Left lung (tissue), 14 donors: ENCODE measurements at places on chromosomes 11 and 22. TPM values are rescaled to one million over a fixed set of nuclear protein-coding genes. Genes with fewer than 3 reads are reported as not detected.

DNA sequence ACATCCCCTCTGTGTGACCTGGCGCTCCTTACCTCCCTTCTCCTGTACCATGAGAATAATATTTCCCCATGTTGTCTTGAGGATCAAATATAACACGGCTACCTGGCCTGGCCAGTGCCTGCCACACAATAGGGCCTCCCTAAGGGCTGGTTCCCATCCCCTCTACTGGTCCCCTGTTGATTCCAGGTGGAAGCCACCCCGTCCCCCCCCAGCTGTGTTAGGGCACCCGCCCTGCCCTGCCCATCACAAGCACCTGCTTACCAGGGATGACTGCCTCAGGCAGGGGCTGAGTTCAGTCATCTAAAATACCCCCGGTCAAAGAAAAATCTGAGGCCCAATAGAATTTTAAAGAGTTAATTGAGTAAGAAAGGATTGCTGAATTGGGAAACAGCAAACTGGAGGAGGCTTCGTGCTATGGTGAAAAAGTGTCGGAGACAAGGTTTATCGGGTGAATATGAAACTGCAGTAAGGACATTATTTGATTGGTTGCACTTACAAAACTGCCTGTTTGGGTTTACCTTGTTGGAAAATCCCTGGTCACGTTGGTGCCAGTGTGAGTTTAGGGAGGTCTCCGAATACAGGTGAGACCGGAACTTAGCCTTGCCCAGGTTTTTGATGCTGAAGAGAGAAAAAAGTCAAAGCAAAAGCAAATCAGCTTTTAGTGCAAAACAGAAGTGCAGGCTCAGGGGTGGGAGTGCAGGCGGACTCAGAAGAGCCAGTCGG is 5.2 kb downstream of the APOL1 start:
- peak overlapping the region; percentile 54 for H3K27ac ChIP-seq
- no peaks in the 10 kb centered on the region for H3K36me3 ChIP-seq
- H3K4me1 ChIP-seq = peaks cover 15% of the 10 kb centered on the region

DNA sequence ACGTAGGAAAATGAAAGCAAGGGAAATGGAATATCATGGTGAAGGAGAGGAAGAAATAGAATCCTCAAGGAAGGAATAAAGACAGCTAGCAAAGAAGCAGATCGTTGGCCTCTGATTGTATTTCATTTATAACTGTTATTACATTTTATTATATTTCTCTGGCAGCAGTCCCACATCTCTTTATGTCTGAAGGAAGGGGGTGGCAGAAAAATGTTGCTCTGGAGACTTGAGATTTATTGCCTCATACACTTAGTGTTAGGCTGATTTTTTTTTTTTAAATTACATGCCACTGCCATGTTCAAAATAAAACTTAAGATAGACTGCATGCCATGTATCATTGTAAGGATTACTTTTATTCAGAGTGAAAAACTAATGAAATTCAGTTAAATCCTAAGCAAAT is 971.7 kb upstream of the CHORDC1 start:
- H3K36me3 ChIP-seq = no peaks in the 10 kb centered on the region
- no peaks in the 10 kb centered on the region for H3K4me1 ChIP-seq
- no peak for DNase-seq

DNA sequence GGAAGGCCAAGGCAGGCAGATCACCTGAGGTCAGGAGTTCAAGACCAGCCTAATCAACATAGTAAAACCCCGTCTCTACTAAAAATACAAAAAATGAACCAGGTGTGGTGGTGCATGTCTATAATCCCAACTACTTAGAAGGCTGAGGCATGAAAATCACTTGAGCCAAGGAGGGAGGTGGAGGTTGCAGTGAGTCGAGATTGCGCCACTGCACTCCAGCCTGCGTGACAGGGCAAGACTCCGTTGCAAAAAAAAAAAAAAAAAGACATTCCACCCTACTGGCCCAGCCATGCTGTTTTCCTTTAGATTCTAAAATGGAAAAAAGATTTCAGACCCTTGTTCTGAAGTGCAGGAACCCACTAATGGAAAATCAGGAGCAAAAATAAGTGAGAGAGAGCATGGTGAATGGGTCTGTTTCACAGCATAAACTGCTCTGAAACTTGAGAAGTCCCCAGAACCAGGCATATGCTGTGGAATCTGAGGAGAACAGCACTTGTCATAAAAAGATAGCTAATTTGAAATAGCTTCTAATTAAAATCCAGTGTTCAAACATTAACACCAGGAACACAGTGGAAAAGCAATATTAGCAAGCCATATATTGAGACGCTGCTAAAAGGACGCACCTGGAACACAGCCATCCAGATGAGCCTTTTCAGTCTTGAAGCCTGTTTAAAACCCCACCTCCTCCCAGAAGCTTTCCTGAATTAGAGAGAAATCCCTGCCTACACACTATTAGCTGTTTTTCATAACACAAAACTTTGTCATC is 66.3 kb upstream of the CHRM4 start:
- H3K36me3 ChIP-seq = no peaks in the 10 kb centered on the region
- H3K4me1 ChIP-seq = no peaks in the 10 kb centered on the region
- no peak overlapping the region for H3K4me3 ChIP-seq
- DNase-seq = no peak

PRR5L gene
- total RNA-seq = 27.0 TPM

GRCh38 chr22:25702571-25703167 is 39.3 kb upstream of the MYO18B start:
- no peaks in the 10 kb centered on the region for H3K27me3 ChIP-seq
- H3K4me1 ChIP-seq = no peaks in the 10 kb centered on the region
- H3K4me3 ChIP-seq = no peak overlapping the region
- H3K36me3 ChIP-seq = peaks cover 55% of the 10 kb centered on the region
- no peak overlapping the region for H3K27ac ChIP-seq
- DNase-seq = no peak

PSMC3 gene
- 86.7 TPM for total RNA-seq
